ENCODE measurements at places on chromosomes 5 and 9.

- no peak for DNase-seq
Observed at GRCh38 chr5:159878988-159879471, 37.3 kb upstream of the ADRA1B start.

GRCh38 chr5:113293975-113294310 is 140.8 kb downstream of the TSSK1B start:
- DNase-seq = no peak

DNA sequence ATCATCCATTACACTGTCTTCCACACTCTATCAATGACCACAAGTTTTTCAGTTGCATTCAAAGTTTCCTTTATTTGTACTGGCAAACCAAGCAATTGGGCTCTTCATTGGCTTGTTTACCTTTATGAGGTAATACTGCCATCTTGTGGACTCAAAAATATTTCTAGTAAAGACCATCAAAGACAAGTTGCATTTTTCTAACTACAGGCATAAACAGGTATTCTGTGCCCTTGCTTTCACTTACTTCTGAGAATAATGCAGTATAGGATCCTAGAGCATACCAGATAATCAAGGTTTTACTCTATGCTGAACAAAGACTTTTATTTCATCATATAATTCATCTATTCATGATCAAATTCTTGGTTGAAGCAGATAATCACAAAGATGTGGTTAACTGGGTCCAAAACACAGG is 173.7 kb upstream of the POU5F2 start:
- DNase-seq = no peak

GRCh38 chr5:40572937-40573336 is 106.8 kb upstream of the PTGER4 start:
- DNase-seq = peak; percentile 61

GRCh38 chr9:90445391-90445790 is 197.2 kb downstream of the DIRAS2 start:
- no peak for DNase-seq

GRCh38 chr9:16625811-16626210 is 244.7 kb downstream of the BNC2 start:
- DNase-seq = no peak

GRCh38 chr5:18141222-18141621 is 507.0 kb downstream of the TAF11L14 start:
- DNase-seq = no peak

DNA sequence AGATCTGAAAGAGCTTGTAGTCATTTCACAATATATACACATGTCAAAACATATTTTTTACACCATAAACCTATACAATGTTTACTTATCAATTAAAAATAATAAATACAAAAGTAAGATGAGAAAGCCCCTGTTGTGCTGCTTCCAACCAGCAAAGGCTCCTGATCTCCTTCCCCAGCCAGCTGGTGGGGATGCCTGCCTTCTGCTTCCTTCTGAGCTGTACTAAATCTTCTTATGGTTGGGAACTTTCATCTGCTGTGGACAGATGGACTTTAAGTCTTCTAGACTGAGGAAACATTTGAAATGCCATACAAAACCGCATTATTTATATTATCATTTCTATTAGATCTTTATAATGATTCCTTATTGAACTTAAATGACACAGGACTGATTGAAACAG is 745.3 kb upstream of the CHD1 start:
- no peak for DNase-seq

- no peak for DNase-seq
Observed at GRCh38 chr9:6184749-6185645, 30.6 kb upstream of the IL33 start.

- DNase-seq = no peak
Observed at GRCh38 chr9:125659201-125659840, 47.7 kb downstream of the MAPKAP1 start.

DNA sequence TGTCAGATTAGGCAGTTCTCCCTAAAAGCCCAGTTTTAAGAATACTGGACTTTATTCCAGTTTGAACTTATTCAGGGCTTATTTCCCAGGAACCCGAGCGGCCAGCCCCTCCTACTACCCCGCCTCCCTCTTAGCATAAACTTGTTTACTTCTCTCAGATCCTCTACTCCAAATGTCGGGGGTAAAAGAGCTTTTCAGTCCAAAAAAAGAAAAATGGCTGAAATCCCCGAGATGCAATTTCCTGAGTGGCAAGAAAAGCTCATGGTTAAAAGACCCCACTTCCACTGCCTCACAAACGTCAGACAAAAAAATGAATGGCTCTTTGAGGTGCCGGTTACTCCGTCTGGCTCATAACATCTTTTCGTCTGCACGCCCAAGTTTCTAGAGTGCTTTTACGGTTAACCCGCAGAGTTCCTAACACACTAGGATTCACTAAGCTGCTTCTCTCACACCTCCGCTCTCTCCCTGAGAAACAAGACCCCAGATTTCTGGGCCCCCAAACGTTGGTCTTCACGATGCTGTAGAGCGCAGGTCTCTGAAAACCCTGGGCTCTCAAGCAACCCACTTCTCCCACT is 402 bp downstream of the BRD8 start:
- DNase-seq = no peak

- no peak for DNase-seq
Observed at GRCh38 chr5:19256036-19256435, 732.0 kb downstream of the CDH18 start.

- no peak for DNase-seq
Observed at GRCh38 chr9:89679581-89679980, 74.8 kb downstream of the GADD45G start.

GRCh38 chr9:104923289-104923688 is 4.7 kb downstream of the ABCA1 start:
- no peak for DNase-seq

GRCh38 chr9:35203528-35203927 is 41.7 kb downstream of the UNC13B start:
- DNase-seq = no peak

GRCh38 chr5:55509796-55510522 is 24.8 kb downstream of the PLPP1 start:
- DNase-seq = no peak

DNA sequence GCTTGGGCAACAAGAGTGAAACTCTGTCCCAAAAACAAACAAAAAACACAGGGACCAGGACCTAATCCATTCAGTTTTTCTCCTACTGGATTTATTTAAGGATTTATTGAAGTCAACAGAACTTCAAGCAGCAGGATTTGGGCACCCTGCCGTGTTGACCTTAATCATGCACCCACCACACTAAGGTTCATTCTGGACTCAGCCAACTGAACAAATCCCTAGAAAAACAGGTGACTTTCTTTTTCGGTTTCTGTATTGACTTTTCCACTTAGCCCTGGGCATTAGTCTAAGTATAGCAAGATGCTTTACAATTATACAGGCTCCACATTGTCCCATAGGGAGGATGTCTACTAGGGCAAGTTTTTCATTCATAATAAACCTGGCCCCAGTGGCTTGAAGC is 30.0 kb downstream of the ZNF131 start:
- no peak for DNase-seq

DNA sequence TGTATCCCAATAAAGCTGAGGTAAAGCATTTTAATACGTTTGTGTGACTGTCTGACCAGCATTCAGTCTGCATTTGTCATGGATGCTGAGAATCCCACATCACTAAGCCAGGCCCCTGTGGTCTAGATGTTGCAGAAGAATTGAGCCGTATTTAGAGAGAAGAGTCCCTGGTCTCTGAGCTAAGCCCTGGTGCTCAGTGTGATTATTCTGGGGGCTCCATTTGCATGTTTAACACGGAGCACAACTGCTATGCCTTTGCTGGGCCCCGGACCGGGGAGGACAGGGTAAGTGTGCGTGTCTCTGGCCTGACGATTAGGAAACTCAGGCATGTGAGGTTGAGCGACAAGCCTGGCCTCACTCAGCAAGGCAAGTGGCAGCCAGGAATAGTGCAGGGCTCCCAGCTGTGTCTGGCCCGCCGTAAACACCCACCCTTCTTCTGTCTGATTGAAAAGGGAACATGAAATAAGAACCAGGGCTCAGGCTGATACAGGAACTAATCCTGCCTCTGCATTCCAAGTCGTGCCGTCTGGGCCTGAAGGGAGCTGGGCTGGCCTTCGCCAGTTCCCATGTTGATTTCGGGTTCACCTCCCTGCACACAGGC is 22.3 kb downstream of the FAM78A start:
- no peak for DNase-seq

GRCh38 chr5:150368526-150368925 is 11.0 kb downstream of the TCOF1 start:
- DNase-seq = no peak

DNA sequence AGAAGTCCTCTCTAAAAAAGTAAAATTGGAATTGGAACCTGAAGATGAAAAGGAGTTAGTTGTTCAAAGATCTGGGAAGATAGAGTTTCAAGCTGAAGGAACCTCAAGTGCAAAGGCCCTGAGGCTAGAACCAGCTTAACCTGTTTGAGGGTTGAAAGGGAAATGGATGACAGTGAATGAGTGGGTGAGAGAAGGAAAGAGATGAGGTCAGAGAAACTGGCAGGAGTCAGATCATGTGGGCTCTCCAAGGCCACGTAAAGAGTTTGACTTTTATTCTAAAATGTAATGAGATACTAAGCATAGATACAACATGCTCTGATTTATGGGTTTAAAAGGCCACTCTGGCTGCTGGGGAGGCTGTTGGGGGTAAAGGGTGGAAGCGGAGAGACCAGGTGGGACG is 2.5 kb upstream of the RAD23B start:
- no peak for DNase-seq

Measured in brain pericyte (primary cell).